Activated CD8-positive, alpha-beta T cell treated with anti-CD3 and anti-CD28 coated beads for 36 hours (primary cell): ENCODE measurements at places on chromosomes 6 and 20. TPM values are rescaled to one million over a fixed set of nuclear protein-coding genes. Genes with fewer than 3 reads are reported as not detected.

MTFR2 gene
- total RNA-seq: 20.9 TPM

LAMA4 gene
- not detected for total RNA-seq

DNA sequence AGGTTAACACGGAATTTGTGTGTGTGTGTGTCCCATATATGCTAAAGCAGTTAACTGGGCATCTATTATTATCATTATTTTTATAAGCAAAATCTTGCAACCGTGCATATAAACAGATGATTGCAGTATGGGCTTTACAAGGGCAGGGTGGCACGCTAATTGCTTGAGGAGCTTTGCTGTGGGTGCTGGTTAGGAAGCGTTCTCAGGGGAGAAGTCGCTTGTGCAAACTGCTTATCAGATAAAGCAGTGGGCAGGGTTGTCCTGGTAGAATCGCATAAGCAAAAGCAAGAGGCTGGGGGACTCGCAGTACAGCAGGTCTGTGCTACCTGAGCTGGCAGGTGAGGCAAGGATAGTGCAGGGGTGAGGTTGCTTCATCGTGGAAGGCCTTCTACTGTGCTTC, 9.7 kb upstream of the CCN6 start:
- peak overlapping the region; percentile 86 for H3K4me3 ChIP-seq
- no peak for DNase-seq
- no peaks in the 10 kb centered on the region for H3K36me3 ChIP-seq
- H3K27me3 ChIP-seq: no peaks in the 10 kb centered on the region
- peaks cover 43% of the 10 kb centered on the region for H3K4me1 ChIP-seq

GFOD1 gene
- 12.9 TPM for total RNA-seq

- H3K4me1 ChIP-seq: peaks cover 51% of the 10 kb centered on the region
- peaks cover 33% of the 10 kb centered on the region for H3K36me3 ChIP-seq
- no peak overlapping the region for H3K27ac ChIP-seq
- no peak overlapping the region for H3K4me3 ChIP-seq
- H3K27me3 ChIP-seq: no peaks in the 10 kb centered on the region
- no peak for DNase-seq
Measured at GRCh38 chr6:108568551-108569305, 8.0 kb downstream of the FOXO3 start.

DNA sequence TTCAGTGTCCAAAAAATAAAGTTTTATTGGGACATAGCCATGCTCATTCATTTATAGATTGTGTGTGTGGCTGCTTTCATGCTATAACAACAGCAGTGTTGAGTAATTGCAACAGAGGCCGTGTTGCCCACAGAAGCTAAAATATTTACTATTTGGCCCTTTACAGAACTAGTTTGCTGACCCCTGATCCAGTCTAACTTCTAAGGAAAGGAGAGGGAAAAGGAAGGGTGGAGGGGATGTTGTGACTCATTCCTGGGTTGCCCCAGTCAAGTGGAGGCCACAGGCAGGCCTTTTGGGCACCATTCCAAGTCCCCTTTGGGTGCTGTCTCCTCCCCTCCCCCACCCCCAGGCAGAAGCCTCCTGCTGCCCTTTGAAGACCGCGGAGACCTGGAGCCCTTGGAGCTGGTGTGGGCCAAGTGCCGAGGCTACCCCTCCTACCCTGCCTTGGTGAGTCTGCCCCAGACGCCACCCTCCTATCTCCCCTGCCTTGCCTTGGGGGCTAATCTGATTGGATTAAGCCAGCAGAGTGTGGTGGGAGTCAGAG, 28.4 kb downstream of the BRPF3 start:
- H3K27ac ChIP-seq: no peak overlapping the region
- H3K4me1 ChIP-seq: no peaks in the 10 kb centered on the region
- H3K4me3 ChIP-seq: no peak overlapping the region
- DNase-seq: no peak
- no peaks in the 10 kb centered on the region for H3K27me3 ChIP-seq
- H3K36me3 ChIP-seq: peaks cover 5% of the 10 kb centered on the region

OXT gene
- not detected for total RNA-seq

GNAS-AS1 gene
- 2.0 TPM for total RNA-seq

GRCh38 chr6:39495640-39496039, 173.1 kb upstream of the KCNK16 start:
- no peak overlapping the region for H3K27ac ChIP-seq
- DNase-seq: no peak
- H3K4me3 ChIP-seq: no peak overlapping the region
- peaks cover 19% of the 10 kb centered on the region for H3K27me3 ChIP-seq

GRCh38 chr6:114171473-114171872, 171.3 kb downstream of the HS3ST5 start:
- H3K36me3 ChIP-seq: no peaks in the 10 kb centered on the region
- no peak overlapping the region for H3K27ac ChIP-seq
- H3K4me3 ChIP-seq: no peak overlapping the region
- H3K27me3 ChIP-seq: peaks cover 4% of the 10 kb centered on the region
- DNase-seq: no peak

GRCh38 chr6:39642270-39642669, 82.9 kb downstream of the KIF6 start:
- no peak overlapping the region for H3K4me3 ChIP-seq
- no peaks in the 10 kb centered on the region for H3K4me1 ChIP-seq
- no peaks in the 10 kb centered on the region for H3K36me3 ChIP-seq

DNA sequence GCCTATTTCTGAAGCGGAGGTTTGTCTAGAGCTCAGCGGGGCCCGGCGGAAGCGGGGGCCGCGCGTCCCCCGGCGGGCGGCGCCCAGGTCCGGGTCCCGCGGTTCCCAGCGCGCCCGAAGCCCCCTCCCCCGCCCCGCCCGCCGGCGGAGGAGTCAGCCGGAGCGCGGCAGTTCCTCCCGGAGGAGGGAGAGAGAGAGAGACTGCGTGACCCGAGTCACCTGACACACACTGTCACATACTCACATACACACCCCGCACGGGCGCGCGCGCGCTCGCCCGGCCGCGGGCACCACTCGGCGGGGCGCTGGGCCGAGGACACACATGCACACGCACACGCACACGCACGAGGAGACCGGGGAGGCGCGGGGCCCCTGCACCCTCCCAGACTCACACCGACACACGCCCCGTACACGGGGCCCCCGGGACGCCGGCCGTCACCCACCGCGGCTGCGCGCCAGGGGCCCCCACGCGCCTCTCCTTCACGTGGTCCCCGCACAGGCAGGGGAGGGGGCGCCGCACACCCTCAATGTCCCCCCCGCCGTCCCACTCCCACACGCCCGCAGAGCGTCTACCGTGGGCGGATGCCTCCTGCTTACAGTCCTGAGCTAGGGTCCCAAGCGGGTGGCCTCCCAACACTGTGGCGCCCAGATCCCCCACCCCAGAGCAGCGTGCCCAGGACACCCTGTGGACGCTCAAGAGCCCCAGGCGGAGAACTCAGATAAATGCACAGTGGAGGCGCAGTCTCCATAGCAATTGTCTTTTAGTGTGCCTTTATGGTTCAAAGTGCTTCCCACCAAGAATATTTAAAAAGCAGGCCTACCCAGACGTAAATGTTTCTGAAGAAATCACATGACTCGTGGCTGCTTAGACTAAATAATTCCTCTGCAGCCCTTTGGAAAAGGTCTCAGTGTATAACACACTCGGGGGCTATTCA, at the start of gene RRAGD:
Gene RRAGD, minus strand, starts transcription at position 203 of the 935 bp plus-strand sequence. CDS start 280 bp downstream, outside the sequence.
- H3K36me3 ChIP-seq: no peaks in the 10 kb centered on the region
- H3K4me1 ChIP-seq: peaks cover 20% of the 10 kb centered on the region
- H3K27me3 ChIP-seq: peaks cover 13% of the 10 kb centered on the region
- peak within 1 kb of the TSS; percentile 85 for H3K27ac ChIP-seq

DNA sequence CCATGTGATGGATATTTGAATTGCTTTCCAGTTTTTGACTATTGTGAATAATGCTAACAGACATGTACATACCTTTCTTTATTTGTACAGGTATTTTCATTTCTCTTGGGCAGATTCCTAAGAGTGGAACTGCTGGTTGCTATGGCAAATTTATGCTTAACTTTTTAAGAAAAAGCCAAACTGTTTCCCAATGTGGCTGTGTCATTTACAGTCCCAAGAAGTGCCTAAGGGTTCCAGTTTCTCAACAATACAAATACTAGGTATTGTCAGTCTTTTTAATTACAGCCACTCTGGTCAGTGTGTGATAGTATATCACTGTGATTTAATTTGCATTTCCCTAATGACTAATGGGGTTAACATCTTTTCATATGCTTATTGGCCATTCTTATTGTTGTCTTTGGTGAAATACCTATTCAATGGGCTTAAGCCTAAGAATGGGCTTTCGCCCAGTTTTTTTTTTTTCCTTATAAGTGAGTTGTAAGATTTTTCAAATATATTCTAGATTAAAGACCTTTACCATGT, 10.3 kb downstream of the REPS1 start:
- H3K4me1 ChIP-seq: peaks cover 68% of the 10 kb centered on the region
- peaks cover 4% of the 10 kb centered on the region for H3K36me3 ChIP-seq
- H3K27ac ChIP-seq: no peak overlapping the region

DNA sequence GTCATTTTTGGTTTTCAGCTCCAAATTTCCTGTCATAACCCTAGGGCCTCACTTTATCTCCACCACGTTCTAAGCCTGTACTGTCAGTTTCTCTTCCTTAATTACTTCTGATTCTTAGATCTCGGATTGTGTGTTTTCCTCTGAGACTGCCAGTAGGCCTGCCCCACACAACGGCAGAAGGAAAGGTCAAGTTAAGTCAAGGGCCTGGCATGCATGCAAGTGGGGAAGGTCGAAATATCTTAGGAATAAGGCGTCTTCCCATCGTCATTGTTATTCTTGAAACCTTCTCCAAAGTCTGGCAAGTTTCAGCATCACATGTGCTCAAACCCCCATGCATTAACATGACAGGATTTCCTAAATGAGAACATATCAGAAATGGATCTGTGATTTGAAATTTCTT, 203.5 kb upstream of the TSHZ2 start:
- H3K27me3 ChIP-seq: peaks cover 2% of the 10 kb centered on the region
- DNase-seq: no peak
- no peak overlapping the region for H3K4me3 ChIP-seq

GRCh38 chr20:2451939-2452732, 18.5 kb downstream of the SNRPB start:
- peaks cover 3% of the 10 kb centered on the region for H3K36me3 ChIP-seq
- no peak overlapping the region for H3K27ac ChIP-seq
- no peak overlapping the region for H3K4me3 ChIP-seq

- no peak for DNase-seq
- H3K27me3 ChIP-seq: no peaks in the 10 kb centered on the region
- no peaks in the 10 kb centered on the region for H3K36me3 ChIP-seq
- no peaks in the 10 kb centered on the region for H3K4me1 ChIP-seq
Measured at GRCh38 chr6:10081075-10081474, 333.8 kb downstream of the TFAP2A start.

C6orf15 gene
- total RNA-seq: not detected

PPP1R16B gene
- total RNA-seq: 81.4 TPM

- H3K27ac ChIP-seq: peak within 1 kb of the TSS; percentile 68
- H3K27me3 ChIP-seq: no peaks in the 10 kb centered on the region
- peaks cover 42% of the 10 kb centered on the region for H3K4me1 ChIP-seq
- H3K36me3 ChIP-seq: no peaks in the 10 kb centered on the region
Measured at GRCh38 chr6:33073431-33073871, at the start of gene HLA-DPA1. TSS of gene HLA-DPA1 (minus strand) at chr6:33073649.

GRCh38 chr6:39543095-39543494, 182.1 kb downstream of the KIF6 start:
- H3K4me1 ChIP-seq: no peaks in the 10 kb centered on the region
- H3K36me3 ChIP-seq: no peaks in the 10 kb centered on the region
- H3K27me3 ChIP-seq: peaks cover 11% of the 10 kb centered on the region

DNA sequence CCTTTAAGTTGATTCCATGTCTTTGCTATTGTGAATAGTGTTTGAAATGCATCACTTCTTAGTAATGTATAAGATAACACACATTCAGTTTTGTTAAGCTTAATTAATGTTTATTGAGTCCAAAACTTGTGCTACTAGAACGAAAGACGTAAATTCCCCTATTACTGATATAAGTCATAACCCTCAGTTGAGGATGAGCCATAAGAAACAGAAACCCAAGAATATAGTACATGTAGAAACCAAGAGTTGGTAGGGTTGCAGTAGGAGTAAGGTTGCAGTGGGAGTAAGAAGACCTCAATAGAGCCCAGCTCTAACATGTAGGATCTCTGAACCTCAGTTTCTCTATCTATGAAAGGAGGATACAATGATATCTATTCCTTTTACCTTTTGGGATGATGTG, 19.3 kb downstream of the CITED2 start:
- no peak overlapping the region for H3K4me3 ChIP-seq
- no peak overlapping the region for H3K27ac ChIP-seq
- H3K27me3 ChIP-seq: no peaks in the 10 kb centered on the region
- H3K4me1 ChIP-seq: peaks cover 4% of the 10 kb centered on the region
- DNase-seq: no peak

DNA sequence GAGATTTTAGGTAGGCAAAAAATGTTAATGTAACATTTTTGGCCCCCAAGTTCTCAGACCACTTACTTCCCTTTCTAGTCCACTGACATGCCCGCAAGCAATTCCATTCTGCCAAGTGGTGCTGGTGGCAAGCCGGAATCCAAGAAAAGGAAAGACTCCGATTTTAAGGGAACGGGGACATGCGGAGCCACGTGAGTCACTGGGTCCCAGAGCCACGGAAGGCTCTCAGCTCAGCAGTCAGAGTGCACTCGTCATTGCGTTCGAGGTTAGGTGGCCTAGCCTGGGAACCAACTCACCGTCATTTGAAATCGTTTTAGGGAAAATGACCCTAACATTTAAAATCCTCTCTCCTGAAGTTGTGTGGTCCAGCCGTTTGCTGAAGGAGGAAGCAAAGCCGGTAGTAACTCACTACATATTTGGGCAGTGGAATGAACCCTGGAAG, 711 bp upstream of the SIRT5 start:
- peak overlapping the region; percentile 82 for H3K27ac ChIP-seq
- peaks cover 24% of the 10 kb centered on the region for H3K4me1 ChIP-seq
- peaks cover 5% of the 10 kb centered on the region for H3K36me3 ChIP-seq
- peak; percentile 29 for DNase-seq
- no peaks in the 10 kb centered on the region for H3K27me3 ChIP-seq
- peak overlapping the region; percentile 98 for H3K4me3 ChIP-seq

DNA sequence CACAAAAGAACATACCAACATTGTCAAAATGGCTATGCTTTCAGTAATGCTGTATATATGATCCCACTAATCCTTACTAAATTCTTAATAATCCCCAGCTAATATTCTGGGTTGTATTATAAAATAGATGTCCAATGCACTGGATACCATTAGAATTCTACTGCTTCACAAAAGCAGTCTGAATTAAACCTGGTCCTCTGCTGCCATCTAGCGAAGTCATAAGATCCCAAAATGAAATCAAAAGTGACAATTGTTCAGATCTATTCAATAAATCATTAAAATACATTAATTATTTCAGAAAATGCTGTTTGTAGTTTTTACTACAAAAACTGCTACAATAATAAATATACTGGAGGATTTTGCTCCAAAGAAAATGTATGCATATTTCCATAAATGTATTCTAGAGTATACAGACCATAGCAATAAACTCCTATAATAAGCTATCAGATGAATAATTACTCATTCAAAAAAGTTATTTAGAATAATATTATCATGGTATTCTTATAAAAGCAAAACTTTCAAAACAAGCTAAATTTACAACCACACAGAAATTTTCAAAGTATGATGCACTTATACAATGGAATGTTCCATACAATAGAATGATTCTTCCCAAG, 92.6 kb downstream of the RNGTT start:
- H3K27ac ChIP-seq: no peak overlapping the region
- DNase-seq: peak; percentile 56
- H3K36me3 ChIP-seq: peaks cover 3% of the 10 kb centered on the region
- no peaks in the 10 kb centered on the region for H3K27me3 ChIP-seq
- H3K4me1 ChIP-seq: peaks cover 24% of the 10 kb centered on the region
- H3K4me3 ChIP-seq: no peak overlapping the region
